ENCODE measurements at places on chromosomes 4 and X.
A peak's percentile ranks its signal among the peaks of the same experiment; 100 is the strongest.

GRCh38 chr4:142236268-142236667 lies 599.9 kb downstream of the IL15 start:
- DNase-seq = no peak

- no peak for DNase-seq
Observed at GRCh38 chrX:40415675-40416074, 165.1 kb upstream of the ATP6AP2 start.

- no peak for DNase-seq
Observed at GRCh38 chr4:55086578-55086977, 38.8 kb downstream of the KDR start.

DNA sequence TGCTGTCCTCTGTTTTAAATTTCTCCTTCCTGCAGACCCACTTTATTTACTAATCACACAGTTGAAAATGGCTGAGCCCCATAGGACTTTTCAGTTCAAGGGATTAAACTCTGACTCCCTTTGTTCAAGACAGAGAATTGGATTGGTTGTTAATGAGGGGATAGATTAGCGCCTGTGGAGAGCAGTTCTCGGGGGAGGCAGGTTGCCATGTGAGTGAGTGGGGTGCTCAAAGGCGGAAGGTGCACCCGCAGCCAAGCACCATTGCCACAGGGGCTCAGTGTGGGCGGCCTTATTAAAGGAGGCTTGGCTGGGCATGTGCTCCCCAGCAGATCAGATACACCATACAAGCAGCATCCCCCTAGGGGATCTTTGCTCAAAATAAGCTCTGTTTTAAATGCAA lies 7.9 kb upstream of the CBR4 start:
- DNase-seq = no peak

- DNase-seq = no peak
Observed at GRCh38 chr4:156594624-156595023, 377.0 kb downstream of the PDGFC start.

GRCh38 chr4:87498446-87498900 lies 30.7 kb downstream of the SPARCL1 start:
- no peak for DNase-seq

DNA sequence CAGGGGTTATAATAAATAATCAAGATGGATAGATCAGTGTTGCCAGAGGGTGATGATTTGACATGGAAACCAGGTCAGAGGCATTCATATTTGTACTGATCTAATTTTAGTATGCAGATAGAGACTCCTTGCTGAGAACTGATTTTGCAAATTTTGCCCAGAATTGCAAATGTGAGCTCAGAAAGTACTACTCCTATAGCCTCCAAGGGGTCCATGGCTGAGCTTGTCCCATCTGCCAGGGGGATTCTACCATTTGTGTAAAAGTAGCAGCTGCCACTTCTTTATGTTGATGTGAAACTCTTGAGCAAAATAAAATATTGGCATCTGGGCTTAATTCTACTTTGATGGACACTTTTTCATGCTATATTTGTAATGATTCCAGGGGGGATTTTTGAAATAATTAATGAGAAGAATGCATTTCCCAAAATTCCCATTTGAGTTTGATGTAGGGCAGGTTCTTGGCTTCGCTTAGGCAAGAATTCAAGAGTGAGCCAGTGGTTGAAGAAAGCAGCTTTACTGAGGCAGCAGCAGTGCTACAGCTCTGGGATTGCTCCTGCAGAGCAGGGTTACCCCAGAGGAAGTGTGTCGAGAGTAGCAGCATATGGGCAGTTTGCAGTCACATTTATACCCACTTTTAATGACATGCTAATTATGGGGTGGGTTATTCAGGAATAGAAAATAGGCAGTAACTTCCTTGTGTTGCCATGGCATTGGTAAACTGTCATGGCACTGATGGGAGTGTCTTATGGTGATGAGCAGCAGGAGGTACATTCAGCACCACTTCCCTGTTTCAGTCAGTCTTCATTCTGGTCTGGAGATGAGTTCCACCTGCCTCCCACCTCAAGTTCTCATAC lies 38.7 kb upstream of the DCLK2 start:
- no peak for DNase-seq

DNA sequence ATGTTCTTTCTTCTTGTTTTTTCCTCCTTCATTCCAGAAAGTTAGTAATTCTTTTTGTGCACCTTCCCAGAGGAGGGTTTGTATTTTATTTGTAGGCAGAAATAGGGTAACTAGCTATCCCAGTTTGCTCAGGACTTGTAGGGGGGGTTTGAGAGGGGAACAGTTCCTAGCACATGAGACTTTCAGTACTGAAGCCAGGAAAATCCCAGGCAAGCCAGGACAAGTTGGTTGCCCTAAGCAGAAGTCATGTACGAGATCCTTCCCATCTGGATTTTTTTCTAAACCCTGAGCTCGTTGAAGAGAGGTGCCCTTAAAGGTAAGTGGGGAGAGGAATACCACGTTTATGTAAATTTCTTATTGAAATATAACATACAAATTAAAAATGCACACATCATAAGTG lies 15.6 kb upstream of the TAB3 start:
- DNase-seq = no peak

DNA sequence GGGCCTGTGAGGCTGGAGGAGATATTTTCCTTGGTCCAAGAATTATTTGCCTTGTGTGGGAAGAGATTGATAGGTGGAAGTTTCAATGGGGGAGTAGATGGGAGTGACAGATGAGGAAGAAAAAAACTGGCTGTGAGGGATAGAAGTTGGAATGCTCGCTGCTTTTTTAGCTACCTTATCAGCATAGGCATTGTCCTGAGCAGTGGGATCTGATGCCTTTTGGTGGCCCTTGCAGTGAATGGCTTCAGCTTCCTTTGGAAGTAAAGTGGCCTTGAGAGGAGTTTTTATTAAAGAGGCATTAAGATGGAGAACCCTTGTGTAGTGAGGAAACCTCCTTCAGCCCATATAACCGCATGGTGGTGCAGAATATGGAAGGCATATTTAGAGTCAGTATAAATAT lies 16.0 kb downstream of the KLKB1 start:
- no peak for DNase-seq

DNA sequence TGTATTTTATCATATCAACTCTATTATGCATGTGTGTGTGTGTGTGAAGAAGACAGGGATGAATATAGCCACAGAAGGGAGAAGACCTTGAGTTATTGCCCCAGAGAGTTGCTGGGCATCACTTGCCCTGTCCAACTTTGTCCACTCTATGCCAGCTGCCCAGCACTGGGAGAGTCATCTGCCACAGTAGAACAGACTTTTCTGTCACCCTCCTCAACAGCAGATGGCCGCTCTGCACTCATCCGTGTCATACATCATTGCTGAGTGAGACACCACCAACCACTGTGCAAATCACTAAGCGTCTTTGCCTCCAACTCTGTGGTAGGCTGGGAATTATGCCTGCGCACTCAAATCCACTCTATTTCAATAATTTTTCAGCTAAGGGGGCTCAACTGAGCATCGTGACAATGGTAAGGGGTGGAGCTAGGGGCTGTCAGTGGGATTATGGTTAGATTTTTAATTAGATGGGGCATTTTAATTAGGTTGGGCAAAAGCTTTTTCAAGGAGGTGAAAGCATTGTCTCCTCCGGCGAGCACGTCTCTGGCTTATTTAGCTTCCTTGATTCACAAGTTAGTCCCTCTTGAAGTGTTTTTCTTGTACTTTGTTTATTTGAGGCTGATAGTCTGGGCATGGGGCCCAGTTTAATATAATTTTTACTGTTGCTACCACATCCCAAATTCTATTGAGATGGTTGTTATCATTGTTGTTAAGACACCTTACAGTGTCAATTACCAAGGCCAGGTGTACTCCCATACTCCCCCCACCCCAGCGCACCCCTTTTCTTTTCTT lies 100.1 kb upstream of the KLF3 start:
- no peak for DNase-seq

DNA sequence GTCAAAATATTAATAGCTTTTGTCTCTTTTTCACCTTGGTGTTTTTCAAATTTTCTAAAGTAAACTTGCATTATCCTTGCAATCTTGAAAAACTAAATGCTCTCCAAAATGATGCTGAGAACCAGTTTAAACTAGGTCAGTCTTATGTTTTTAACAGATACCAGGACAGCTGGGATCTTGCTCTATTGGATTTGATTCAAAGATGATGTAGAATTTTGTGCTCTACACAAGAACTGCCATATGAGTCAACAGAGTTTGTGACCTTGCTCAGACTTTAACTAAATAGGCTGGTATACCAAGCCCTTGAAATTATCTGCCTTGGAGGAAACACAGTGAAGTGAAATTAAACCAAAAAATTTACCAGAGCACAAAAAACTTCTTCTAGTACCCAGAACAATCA lies 991.1 kb downstream of the STPG2 start:
- no peak for DNase-seq

DNA sequence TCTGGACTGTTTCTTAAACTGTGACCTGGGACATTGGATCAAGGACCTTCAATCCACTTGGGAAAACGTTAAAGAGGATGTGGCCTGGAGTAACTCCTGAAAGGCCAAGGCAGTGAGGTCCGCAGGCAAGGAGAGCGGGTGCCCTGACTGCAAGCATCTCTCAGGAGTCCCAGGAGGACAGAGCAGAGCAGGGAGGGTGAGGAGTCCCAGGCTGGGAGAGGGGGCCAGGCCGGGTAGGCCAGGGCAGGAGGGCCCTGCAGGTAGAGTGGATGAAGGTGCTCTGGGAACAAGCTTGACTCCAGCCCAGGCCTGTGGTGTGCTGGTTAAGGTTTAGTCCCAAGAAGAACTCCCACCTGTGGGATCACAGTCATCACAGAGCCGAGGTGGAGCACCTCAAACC lies 13.8 kb downstream of the PNMA6E start:
- no peak for DNase-seq

GRCh38 chr4:26959654-26960047 lies 99.0 kb downstream of the STIM2 start:
- DNase-seq = no peak

DNA sequence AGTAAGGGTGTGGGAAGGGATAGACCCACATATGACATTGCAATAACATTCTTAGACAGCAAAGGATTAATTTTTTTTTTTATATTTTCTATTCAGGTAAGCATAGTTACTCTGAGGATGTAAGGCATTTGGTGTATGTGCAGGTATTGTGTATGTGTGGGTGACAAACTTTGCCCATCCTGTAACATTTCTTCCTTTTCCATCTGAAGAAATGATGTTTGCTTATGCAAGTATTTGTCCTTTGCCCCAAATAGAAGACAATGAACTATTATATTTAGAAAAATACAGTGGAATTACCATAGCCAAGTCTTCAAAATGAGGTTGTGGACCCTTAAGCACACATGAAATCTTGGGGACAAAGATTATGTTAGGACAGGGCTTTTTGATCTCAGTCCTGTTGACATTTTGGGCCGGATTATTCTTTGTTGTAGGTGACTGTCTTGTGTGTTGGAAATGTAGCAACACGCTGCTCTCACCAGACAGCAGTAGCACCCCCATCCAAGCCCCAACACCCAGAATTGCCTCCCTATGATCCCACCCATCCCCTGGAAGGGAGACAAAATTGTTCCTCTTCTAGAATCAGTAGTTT lies 1244.7 kb downstream of the STIM2 start:
- DNase-seq = no peak

- no peak for DNase-seq
Observed at GRCh38 chr4:79341893-79342653, 16.2 kb upstream of the NAA11 start.

GRCh38 chrX:18368402-18368801 lies 13.9 kb upstream of the SCML2 start:
- DNase-seq = no peak

GRCh38 chr4:189046642-189047041 lies 894.0 kb upstream of the FRG1 start:
- no peak for DNase-seq

DNA sequence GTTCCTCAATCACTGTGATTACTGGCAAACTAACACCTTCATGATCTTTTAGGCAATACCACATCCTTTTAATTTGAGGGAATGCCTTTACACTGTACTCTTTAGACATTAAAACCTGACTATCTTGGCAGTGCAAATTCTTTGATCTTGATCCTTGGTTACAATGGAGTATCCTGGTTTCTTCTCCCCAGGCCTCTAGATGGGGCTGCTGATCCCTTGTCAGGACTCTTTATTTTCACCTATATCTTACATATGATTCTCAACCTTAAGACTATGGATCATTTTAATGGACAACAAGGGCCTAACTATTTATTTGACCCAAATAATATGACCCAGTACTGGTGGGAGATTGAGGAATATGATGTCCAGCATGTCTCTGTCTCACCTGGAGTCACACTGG lies 1005.5 kb upstream of the INTU start:
- no peak for DNase-seq

GRCh38 chr4:8595237-8596087 lies 2.9 kb downstream of the CPZ start:
- no peak for DNase-seq

DNA sequence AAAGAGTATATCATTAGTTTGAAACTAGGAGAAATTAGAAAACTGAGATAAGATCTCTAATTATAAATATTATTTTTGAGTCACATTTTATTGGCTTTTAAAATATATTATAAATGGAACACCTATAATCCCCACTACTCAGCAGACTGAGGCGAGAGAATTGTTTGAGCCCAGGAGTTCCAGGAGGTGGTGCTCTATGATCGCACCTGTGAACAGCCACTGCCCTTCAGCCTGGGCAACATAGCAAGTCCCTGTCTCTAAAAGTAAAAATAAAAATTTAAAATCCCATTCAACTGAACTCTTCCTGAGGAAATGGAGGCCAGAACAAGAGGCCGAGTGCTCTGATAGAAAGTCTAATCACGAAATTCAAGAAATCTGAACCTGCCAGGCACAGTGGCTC lies 6.3 kb upstream of the C4orf36 start:
- DNase-seq = peak; percentile 13

- DNase-seq = no peak
Observed at GRCh38 chr4:185113340-185113739, 29.7 kb upstream of the SLC25A4 start.

GRCh38 chrX:111013778-111014455 lies 82.1 kb upstream of the PAK3 start:
- DNase-seq = no peak

DNA sequence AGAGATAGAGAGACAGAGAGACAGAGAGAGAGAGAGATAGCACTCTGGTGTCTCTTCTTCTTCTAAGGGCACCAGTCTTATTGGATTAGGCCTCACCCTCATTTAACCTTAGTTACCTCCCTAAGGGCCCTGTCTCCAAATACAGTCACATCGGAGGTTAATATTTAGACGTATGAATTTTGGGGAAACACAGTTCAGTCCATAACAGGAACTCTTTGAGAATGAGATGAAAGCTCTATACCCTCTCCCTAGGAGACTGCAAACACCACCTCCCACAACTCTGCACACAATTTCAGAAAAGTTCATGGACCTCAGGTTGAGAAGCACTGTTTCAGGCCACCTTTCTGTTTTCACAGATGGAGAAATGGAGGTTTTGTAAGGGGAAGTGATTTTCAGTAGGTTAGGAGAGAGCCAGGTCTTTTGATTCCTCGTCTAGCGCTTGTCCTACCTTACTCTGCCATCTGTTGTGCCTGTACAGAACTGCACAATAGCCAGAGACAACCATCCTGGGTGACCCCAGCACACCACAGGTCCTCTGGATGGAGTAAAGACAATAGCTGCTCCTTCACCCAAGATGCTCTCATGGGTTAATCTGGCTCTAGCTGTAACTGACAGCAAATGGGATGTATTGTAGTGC lies 16.9 kb upstream of the LOC101059915 start:
- no peak for DNase-seq

- no peak for DNase-seq
Observed at GRCh38 chr4:157832596-157832995, 340.2 kb downstream of the GASK1B start.

All from H1 (cell line).